NB4 (cell line): ENCODE measurements at places on chromosomes 4 and X.

- no peak for DNase-seq
These were observed 190.5 kb downstream of the PACRGL start for GRCh38 chr4:20890761-20891160.

DNA sequence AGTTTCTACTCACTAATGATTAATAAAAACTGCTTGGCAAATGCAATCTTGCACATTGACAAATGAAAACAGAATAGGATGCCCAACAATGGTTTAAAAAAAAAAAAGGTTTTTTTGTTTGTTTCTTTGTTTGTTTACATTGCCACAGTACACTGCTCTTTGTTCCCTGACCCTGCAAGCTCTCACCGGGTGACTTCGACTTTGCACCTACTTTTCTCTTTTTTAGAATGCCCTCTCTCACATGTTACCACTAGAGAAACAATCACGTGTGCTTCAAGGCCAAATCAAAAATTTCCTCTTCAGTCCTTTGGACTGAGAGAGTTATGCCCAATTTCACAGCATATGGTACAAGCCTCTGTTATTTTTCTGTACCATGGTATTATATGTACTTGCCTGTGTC, 101.5 kb downstream of the DMD start:
- no peak for DNase-seq

DNA sequence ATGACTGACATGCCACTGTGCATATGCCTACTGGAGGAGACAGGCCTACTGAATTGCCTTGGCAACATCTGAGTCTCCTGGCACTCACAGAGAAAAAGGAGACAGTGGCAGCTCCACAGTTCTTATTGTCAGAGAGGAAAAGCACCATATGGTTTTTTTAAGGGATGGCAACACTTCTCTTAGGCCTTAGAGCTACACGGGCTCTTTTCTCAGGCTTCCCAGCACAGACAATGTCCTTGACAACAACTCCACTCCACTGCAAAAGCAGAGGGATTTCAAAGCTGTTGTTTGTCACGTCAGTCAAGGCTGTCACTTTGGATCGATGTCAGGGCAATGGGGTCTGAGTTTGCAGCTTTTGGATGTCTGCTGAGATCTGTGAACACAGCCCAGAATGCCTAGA, 4.7 kb upstream of the CLCN4 start:
- DNase-seq: no peak

DNA sequence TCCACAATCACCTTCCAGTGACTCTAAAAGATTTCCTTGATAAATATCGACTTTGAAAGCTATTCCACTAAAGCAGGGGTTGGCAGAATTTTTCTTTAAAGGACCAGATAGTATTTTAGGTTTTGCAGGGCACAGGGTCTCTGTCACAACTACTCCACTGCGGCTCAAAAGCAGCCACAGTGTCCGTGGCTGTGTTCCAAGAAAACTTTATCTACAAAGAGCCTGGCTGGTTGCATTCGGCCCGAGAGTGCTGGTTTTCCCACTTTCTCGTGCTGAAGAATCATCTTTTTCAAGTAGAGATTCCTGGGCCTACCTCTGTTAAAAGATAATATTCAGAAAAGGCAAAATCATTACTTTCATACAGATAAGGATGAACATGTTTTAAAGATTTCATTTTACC, 55.6 kb downstream of the TSPAN7 start:
- DNase-seq: no peak

- no peak for DNase-seq
These were observed 137.7 kb upstream of the ZIC3 start for GRCh38 chrX:137428221-137428661.

GRCh38 chrX:45711231-45711630, 510.6 kb upstream of the DIPK2B start:
- DNase-seq: no peak

- no peak for DNase-seq
These were observed 145.6 kb upstream of the FAT4 start for GRCh38 chr4:125169192-125169591.

DNA sequence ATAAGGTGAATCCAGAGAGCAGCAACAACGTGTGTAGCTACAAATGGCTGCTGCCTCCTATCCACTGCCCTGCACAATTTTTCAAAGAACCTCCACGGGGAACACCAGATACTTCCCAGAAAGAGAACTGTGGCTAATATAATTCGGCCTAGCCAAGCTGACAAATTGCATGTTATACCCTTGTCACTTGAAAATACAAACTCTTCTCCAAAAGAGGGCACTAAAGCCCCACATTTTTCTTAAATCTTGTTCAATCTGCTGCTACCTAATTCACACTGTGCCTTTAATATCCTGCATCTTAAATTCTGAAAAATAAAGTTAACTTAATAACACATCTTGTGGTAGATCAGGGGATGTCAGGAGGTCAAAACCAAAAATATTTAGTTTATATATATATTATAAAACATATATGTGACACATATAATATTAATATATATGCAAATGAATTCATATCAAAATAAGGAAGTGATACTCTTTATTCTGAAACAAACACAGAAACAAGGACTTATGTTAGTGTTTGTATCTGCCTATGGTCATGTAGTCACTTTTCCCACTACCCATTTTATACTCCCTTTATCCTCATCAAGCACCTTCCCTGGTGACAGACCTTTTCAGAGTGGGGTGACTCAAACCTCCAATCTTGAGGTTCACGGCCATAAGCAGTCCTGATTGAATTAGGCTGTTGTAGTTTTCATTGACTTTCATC, 24.1 kb downstream of the CT45A1 start:
- peak; percentile 37 for DNase-seq

DNA sequence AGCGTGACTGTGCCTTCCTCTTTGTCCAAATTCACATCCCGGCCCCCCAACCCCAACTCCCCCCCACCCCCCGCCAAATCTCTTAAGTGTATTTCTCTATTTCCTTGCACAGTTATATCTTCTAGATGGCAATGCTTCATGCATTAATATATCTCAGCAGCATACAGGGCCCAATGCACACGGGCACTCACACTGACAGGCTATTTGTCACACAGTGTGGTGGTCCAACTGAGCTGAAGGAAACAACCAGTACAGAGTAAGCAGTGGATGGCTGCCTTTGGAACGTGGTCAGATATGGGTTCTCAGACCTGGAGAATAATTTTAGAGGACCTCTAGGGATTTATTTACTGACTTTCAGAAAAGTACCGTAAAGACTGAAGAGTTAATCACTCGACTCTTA, 681 bp downstream of the EXOC1 start:
- DNase-seq: peak; percentile 30

- no peak for DNase-seq
These were observed 21.9 kb downstream of the PLS3 start for GRCh38 chrX:115582616-115583495.

DNA sequence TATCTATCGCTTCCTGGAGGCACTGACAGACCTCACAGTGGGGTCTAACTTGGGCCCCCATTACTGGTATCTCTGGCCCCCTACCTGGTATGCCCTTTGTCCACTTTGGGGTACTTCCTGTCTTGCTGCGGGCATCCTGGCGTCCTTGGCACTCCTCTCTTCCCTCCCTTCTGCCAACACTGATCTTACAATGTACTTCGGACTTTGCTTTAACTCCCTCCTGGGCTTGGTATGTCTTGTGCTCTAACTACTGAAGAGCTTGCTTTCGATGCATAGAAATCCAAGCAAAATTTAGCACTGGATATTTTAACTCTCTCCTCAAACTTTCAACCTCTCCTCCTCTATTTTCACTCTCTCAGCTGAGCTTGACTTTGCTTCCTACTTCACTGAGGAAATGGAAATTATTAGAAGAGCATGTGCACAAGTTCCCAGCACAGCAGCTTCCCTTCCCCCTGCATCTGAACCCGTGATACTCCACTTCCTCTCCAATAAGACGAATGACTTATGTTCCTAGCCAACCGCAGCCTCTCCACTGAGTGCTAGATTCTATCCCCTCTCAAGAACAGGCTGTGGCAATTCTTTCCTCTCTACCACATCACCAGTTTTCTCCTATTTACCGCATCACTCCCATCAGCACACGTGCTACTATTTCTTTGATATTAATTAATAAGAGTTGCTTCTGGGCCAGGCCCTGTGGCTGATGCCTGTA, 52.9 kb downstream of the SUPT20HL2 start:
- peak; percentile 60 for DNase-seq

- DNase-seq: no peak
These were observed 175.5 kb downstream of the DHRSX start for GRCh38 chrX:2325076-2325784.
